ENCODE measurements at places on chromosomes 11 and 22.

GRCh38 chr11:74377689-74378088 lies 20.5 kb downstream of the PGM2L1 start:
- no peak for DNase-seq

DNA sequence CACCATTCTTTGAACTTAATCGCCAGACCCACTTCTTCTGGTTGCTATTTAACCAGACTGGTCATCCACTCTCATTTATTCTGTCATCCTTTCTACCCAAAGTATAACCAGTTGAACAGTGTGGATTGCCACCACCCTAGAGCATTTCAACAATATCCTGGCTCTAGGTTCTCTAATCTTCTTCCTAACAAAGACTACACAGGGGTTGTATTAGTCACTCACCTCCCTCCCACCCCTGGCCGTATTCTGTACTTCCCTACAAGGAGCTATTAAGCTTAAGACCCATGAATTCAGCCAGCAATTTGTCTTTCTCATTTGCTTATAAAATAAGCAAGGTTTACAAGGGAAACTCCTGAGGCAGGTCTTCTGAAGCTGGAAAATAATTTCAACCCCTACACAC lies 46.9 kb upstream of the CEP126 start:
- no peak for DNase-seq

- no peak for DNase-seq
Measured at GRCh38 chr22:18056807-18057474, 20.8 kb upstream of the PEX26 start.

GRCh38 chr11:12207384-12208150 lies 97.2 kb downstream of the MICAL2 start:
- DNase-seq = peak; percentile 74

DNA sequence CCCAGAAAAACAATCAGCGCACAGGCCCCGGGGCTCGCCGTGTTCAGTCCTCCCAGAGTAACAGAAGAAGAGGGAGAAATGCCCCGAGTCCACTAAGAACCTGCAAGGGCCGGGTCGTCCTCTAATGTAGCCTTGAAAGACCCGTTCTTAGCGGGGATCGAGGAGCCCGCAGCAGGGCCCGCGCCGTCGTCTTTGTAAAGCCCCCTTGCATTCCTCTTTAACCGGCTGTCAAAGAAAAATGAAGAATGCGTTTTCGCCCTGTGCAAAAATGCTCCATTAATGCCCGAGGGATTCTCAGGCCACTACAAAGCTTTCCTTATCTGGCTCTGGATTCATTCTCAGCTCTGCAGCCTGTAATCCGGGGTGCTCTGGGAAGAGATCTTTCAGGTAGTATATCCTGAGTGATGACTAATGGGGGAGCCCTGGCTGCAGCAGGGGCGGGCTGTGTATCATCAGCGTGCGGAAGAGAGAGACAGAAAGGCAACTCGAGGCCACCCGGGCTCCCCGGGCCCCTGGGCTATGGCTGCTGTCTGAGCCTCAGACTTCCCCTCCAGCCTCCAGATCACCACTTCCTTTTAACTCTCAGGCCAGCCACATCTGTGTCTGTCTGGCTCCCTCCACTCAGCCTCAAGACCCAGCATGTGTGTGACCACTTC lies 78.2 kb downstream of the FBLN1 start:
- DNase-seq = no peak

GRCh38 chr11:32451808-32452207 lies 16.5 kb upstream of the WT1 start:
- DNase-seq = no peak

DNA sequence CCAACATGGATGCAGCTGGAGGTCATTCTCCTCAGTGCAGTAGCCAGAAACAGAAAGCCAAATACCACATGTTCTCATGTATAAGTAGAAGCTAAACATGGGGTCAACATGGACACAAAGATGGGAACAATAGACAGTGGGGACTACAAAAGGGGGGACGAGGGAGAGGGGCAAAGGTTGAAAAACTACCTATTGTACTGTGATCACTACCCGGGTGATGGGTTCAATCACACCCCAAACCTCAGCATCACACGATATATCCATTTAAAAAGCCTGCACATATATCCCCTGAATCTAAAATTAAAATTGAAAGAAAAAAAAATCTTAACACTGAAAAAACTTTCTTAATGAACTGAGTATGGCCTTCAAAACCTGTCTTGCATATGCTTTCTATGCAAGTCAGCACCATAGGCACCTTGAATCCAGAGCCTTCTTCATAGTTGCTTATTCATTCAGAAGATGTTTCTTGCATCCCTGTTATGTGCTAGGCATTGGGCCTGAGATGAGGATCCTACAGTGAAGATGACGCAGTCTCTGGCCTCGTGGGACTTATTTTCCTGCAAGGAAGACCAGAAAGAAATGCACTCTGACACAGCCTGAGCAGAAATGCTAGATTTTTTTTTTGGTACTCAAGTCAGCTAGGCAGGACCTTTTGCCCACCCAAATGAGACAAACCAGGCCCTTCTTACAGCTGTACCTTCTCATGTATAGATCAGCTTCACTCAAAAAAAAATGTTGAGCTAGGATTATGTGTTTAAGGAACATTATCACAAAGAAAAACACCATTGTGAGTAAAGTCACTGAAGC lies 21.0 kb downstream of the NNMT start:
- no peak for DNase-seq

DNA sequence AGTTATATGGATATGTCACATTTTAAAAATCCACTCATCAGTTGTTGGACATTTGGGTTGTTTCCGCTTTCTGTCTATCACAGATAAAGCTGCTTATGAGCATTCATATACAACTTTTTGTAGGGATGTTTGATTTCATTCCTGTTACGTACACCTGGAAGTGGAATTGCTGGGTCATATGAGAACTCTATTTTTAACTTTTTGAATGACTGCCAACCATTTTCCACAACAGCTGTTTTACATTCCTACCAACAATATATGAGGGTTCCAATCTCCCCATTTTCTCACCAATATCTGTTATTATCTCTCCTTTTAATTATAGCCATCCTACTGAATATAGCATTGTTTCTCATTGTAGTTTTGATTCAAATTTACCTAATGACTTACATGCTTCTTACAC lies 172.0 kb downstream of the UVRAG start:
- no peak for DNase-seq

DNA sequence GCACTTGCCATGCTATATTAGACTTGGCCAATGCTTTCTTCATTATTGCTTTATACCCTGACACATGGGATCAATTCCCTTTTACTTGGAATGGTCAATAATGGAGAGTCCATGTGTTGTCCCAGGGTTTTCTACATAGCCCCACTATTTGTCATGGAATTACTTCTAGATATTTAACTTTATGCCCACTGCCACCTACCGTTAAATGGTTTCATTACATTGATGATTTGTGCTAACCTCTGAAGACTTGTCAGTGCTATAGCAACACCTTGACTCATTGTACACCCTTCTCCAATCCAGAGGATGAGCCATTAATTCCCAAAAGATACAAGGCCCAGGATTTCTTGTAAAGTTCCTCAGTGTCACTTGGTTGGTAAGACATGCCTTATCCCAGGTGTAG lies 31.4 kb upstream of the SLC22A25 start:
- no peak for DNase-seq

- DNase-seq = no peak
Measured at GRCh38 chr11:61106894-61107470, 4.7 kb downstream of the CD5 start.

DNA sequence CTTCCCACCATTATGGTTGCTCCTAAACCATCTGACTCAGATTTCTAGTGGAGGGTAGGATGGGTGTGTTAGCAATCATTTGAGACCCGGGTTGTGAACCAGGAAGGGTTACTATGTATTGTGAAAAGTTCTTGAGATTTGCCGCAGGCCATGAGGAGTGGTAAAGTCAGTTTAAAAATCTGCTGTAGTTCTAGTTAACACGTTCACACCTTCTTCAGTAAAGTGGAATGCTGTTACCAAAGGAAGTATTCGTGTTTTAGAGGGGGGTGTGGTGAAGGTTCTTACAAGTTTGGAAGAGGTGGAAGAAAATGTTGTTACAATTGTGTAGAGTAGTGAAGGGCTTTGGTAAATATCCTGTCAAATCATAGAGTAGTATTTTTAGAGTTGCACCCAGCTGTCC lies 2.6 kb downstream of the MTMR3 start:
- DNase-seq = no peak

- no peak for DNase-seq
Measured at GRCh38 chr11:122895563-122895962, 13.0 kb downstream of the JHY start.

- DNase-seq = no peak
Measured at GRCh38 chr11:86046116-86046515, 22.8 kb downstream of the PICALM start.

DNA sequence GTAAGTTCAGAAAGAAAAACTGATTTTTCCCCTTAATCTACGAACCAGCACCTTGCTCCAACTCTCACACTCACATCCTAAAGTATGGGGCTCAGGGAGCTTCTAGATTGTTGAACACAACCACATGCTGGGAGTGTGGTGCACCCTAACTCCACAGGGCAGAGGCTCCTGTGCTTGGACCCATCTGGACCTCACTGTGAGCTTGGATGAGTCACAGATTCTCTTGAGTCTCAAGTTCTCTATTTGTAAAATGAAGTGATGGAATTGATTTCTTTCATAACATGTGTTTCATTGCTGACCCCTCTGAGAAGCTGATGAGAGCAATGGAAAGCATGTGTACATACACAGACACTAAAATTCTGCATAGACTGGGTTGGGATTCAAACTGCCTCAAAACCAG lies 109.7 kb downstream of the PGR start:
- no peak for DNase-seq

Measured in activated CD4-positive, alpha-beta T cell treated with anti-CD3 and anti-CD28 coated beads for 48 hours (primary cell).